ENCODE measurements at places on chromosomes 5 and 9.

GRCh38 chr9:38671372-38671731 lies 48.6 kb downstream of the FAM240B start:
- DNase-seq, result no peak

DNA sequence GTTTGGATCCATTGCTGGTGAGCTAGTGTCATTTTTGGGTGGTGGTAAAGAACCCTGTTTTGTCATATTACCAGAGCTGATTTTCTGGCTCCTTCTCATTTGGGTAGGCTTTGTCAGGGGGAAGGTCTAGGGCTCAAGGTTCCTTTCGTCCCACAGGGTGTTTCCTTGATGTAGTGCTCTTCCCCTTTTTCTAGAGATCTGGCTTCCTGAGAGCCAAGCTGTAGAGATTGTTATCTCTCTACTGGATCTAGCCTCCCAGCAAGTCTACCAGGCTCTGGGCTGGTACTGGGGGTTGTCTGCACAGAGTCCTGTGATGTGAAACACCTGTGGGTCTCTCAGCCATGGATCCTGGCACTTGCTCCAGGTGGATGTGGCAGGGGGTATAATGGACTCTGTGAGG lies 145.9 kb downstream of the HINT1 start:
- no peak for DNase-seq

- DNase-seq, result no peak
These were observed 75.6 kb downstream of the PRRT1B start for GRCh38 chr9:131620764-131621520.

DNA sequence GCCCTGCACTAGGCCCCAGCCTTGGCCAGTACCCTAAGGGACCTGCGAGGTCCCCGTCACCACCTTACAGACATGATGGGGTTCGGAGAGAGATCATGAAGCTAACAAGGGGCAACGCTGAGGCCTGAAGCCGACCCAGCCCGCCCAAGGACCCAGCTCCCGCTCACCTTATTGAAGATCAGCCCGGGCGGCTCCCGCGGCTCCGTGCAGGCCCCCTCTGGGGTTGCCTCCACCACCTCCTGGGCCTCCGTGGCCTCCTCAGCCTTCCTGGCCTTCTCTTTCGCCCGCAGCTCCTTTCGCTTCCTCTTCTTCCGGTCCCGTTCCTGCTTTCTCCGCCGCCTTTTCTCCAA lies 3.6 kb downstream of the SURF6 start:
- no peak for DNase-seq

GRCh38 chr5:154285661-154286408 lies 95.3 kb downstream of the GALNT10 start:
- no peak for DNase-seq

- DNase-seq, result no peak
These were observed 25.2 kb downstream of the OCLN start for GRCh38 chr5:69517763-69518212.

DNA sequence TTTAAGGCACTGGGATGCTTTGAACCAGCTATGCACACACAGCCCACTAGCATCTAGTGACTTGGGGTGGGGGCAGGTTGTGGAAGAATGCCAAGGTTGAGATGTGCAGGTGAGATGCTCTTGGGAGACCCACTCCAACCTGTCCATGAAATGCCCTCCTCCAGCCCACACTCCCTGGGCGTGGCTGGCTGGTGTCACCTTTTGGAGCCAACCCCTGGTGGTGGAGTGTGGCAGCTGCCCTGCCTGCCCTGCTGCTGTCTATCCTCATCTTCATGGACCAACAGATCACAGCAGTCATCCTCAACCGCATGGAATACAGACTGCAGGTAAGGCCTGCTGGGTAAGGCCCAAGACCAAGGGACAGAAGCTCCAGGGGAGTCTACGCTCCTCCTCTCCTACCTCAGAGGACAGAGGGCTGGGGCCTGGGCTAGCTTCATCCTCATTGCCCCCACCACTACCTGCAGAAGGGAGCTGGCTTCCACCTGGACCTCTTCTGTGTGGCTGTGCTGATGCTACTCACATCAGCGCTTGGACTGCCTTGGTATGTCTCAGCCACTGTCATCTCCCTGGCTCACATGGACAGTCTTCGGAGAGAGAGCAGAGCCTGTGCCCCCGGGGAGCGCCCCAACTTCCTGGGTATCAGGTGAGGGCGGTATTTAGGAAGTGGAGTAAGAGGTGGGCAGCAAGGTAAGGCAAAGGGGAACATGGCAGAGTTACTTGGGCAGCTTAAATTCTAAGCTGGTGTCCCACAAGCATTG lies 7.4 kb downstream of the SLC4A9 start:
- no peak for DNase-seq

DNA sequence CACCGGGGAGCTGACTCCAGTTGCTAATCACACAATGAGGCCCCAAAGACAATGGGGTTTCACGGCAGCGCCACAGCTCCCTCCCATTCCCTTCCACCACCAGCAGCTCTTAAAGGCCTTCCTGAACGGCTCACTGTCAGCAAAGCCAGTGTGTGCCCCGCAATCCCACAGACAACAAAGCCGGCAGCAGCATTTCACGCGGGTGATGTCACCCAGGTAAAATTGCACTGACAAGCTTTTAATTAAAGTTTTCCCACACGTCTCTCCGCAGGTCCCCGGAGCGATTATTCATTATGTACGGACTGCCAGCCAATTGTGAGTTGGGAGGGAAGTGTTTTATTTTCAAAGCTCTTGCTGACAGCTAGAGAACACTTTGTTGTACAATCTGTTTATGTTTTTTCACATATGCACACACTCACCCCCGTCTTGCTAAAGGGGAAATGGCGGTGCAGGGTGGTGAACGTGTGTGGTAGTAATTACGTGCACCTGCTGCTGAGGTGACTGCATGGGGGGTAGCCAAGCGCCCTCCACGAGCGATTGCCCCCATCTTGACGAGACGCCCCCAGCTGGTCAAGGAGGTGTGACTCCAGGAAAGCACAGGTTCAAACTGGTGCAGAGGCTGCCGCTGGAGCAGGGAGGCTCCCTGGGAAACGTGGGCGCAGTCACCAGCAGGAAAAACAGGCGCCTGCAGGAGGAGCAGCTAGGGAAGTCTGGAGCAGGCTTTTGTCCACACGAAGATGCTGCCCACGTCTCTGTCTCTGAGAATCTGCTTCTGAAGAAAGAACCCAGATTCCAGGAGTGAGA lies 65.0 kb downstream of the IRX2 start:
- no peak for DNase-seq

DNA sequence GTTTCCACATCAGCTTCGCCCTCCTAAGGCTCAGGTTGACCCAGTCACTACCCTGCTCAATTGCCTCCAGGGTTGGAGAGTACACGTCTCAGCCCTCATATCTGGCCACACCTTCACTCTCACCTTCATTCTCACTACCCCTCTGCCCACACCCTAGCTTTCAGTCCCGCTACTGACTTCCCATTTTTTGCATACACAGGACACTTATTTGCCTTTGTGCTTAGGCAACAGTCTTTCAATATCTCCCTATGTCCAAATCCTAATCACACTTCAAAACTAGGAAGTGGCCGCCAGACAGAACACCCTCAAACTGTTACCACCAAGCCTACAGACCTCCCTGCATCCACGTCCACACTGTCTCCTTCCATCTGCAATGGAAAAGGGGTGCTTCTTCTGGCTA lies 10.9 kb downstream of the MCTP1 start:
- DNase-seq, result no peak

- DNase-seq, result no peak
These were observed 46.8 kb upstream of the FUBP3 start for GRCh38 chr9:130532426-130533080.

DNA sequence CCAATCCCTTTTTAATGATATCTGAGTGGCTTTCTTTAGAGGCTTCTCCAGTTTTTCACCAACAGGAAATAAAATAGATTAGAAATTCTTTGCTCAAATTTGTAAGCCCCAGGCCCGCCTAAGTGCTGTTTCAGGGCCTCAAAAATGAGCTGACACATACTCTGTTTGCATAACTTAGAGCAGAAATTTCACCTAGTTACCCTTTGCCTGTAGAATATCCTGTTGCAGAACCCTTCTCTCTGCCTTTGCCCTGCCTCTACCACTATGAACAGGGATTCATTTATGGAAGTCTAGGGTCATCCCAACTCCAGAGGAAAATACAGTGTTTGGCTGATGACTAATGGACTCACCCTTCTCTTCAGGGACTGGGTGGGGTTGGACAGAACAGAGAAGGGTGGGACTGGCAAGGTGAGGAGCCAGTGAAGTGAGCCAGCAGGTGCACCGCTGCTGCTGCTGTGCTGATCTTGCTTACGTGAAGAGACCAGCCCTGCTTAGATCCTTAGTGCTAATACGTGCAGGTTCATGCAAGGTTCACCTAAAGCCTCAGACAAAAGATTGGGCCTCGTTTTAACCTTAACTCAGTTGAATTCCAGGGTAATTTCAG lies 22.8 kb downstream of the OSTF1 start:
- no peak for DNase-seq

- DNase-seq, result no peak
These were observed 20.2 kb upstream of the MED27 start for GRCh38 chr9:132099741-132100407.

GRCh38 chr9:12457237-12457636 lies 235.9 kb upstream of the TYRP1 start:
- DNase-seq, result no peak

DNA sequence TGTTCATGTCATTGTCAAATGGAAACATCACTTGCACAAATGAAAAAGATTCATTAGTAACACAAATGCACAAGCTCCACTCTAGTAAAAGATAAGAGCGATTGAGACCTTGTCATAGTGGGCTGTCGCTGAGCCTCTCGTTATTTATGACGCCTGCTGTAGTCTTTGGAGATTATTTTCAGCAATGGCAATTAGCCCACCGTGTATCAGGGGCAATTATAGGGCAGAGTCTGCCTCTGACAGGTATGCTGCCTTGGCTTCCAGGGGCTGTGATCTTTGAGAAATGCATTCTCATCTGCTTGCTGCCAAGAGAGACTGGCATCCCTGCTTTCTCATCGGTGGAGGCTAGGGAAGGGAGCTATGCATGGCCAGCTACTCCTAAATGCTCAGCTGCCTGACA lies 426.8 kb upstream of the CLINT1 start:
- no peak for DNase-seq

GRCh38 chr5:161034451-161034850 lies 182.4 kb upstream of the ATP10B start:
- no peak for DNase-seq

DNA sequence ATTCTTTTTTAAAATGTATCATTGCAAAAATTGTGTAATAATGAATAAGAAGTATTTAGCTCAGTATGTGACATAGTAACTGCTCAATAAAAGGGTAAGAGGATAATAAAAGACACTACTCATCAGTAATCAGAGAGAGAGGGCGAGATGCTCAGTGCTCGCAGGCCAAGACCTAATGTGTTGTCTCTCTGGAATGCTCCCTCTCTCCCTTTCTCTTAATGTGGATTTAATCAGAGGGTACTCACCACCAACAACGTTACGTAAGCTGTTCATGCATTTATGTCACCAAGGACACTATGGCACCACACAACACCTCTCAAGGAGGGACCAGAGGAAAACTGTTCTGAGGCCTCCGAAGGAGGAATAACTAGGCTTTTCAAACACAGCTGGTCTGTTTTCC lies 42.5 kb downstream of the WHRN start:
- no peak for DNase-seq

- DNase-seq, result no peak
These were observed 360.1 kb upstream of the ITGA1 start for GRCh38 chr5:52427615-52428014.

GRCh38 chr5:170363671-170364070 lies 25.5 kb downstream of the KCNMB1 start:
- no peak for DNase-seq

- DNase-seq, result no peak
These were observed 106.3 kb upstream of the NR3C1 start for GRCh38 chr5:143509758-143510221.

DNA sequence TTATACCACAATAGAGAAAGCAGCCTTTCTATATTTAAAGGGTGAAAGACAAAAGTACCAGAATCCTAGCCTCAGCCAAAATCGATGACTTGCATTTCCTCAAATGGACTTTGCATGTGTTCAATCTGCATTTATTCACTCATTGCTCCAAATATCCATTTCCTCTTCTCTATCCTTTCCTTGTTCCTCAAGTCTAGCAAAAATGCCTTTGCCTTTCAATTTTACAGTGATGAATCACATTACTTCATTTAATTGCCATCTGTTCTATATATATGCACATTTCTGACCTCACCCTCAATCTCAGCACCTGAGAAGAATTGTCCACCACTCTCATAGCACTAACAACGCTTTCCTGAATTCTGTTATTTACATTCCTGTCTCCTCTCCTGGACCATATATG lies 329.5 kb downstream of the CTNND2 start:
- DNase-seq, result no peak

DNA sequence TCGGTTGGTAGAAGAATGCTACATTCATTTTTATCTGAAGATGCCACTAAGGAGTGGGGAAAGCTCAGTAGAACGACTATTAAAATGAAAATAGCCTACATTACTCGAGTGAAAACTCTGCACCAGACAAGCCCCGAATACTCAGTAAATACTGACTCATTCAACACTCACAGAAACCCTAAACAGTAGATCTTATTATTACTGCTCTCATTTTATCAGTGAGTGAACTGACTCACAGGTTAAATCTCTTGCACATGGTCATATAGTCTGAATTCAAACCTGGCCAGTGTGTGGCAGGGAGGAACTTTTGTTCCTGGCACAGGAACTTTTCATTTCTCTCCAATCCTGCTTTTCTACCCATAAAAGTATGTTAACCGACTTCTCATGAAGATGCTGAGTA lies 9.6 kb upstream of the PAPPA start:
- no peak for DNase-seq

GRCh38 chr5:154765396-154765925 lies 10.3 kb downstream of the LARP1 start:
- DNase-seq, result no peak

GRCh38 chr5:139882961-139883539 lies 87.4 kb downstream of the PSD2 start:
- DNase-seq, result no peak

Data from CD4-positive, alpha-beta T cell treated with Interleukin-15 for 4 hours (primary cell).